ENCODE measurements at places on chromosomes 5 and 9. TPM values are rescaled to one million over a fixed set of nuclear protein-coding genes. Genes with fewer than 3 reads are reported as not detected.
A peak's percentile ranks its signal among the peaks of the same experiment; 100 is the strongest.

GRCh38 chr9:33354651-33355211, 47.6 kb downstream of the AQP7 start:
- no peaks in the 10 kb centered on the region for H3K4me1 ChIP-seq
- no peak overlapping the region for H3K27ac ChIP-seq
- H3K4me3 ChIP-seq, result no peak overlapping the region
- DNase-seq, result no peak
- no peaks in the 10 kb centered on the region for H3K36me3 ChIP-seq
- no peaks in the 10 kb centered on the region for H3K27me3 ChIP-seq

DNA sequence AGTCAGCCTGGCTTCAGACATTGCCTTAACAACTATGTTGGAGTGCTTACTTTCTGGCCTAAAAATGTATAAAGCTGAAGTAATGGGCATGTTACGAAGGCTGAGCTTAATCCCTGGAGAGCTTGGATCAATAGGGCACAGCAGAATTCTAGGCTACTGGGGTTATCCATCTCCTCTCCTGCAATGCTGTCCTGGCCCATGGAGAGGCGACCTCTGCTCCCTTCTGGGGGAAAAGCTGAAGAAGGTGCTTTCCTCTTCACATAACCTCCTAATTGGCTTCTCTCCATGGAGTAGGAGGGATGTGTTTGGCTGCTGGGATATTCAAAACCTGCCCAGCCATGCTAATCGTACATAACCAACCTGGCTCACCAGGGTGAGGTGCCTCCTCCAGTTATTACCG, 403.5 kb downstream of the DMRT2 start:
- no peaks in the 10 kb centered on the region for H3K4me1 ChIP-seq
- no peak overlapping the region for H3K27ac ChIP-seq
- H3K4me3 ChIP-seq, result no peak overlapping the region
- H3K36me3 ChIP-seq, result no peaks in the 10 kb centered on the region
- no peak for DNase-seq
- H3K27me3 ChIP-seq, result no peaks in the 10 kb centered on the region

DNA sequence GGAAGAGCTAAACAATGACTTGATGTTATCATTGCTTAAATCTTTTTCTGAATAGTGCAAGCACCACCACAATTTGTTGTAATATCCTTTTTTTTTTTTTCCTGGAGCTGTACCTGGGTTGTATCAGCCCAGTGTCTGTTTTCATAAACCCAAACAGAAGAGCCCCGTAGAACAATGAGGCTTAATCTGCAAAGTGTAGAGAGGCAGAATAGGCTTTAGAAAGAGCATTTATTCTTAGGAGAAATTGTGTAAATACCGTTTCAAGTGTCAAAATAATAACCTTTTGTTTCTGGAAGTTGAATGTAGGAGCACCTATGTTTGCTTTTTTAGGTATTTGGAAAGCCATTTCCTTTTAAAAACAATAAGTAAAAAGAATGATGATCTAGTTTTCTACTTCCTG, 26.4 kb downstream of the RGS7BP start:
- H3K4me3 ChIP-seq, result no peak overlapping the region
- no peak overlapping the region for H3K27ac ChIP-seq
- no peaks in the 10 kb centered on the region for H3K4me1 ChIP-seq
- no peaks in the 10 kb centered on the region for H3K36me3 ChIP-seq
- no peaks in the 10 kb centered on the region for H3K27me3 ChIP-seq
- DNase-seq, result no peak

- DNase-seq, result peak; percentile 84
- H3K27me3 ChIP-seq, result no peaks in the 10 kb centered on the region
Observed at GRCh38 chr5:172659909-172660628, 19.0 kb downstream of the NEURL1B start.

GRCh38 chr5:164255598-164256213, 750.3 kb downstream of the MAT2B start:
- no peak overlapping the region for H3K27ac ChIP-seq
- H3K27me3 ChIP-seq, result no peaks in the 10 kb centered on the region
- H3K36me3 ChIP-seq, result no peaks in the 10 kb centered on the region
- H3K4me3 ChIP-seq, result no peak overlapping the region

- no peak overlapping the region for H3K4me3 ChIP-seq
- DNase-seq, result no peak
- no peaks in the 10 kb centered on the region for H3K27me3 ChIP-seq
- H3K27ac ChIP-seq, result no peak overlapping the region
Observed at GRCh38 chr5:126674145-126674544, 73.4 kb downstream of the PHAX start.

DNA sequence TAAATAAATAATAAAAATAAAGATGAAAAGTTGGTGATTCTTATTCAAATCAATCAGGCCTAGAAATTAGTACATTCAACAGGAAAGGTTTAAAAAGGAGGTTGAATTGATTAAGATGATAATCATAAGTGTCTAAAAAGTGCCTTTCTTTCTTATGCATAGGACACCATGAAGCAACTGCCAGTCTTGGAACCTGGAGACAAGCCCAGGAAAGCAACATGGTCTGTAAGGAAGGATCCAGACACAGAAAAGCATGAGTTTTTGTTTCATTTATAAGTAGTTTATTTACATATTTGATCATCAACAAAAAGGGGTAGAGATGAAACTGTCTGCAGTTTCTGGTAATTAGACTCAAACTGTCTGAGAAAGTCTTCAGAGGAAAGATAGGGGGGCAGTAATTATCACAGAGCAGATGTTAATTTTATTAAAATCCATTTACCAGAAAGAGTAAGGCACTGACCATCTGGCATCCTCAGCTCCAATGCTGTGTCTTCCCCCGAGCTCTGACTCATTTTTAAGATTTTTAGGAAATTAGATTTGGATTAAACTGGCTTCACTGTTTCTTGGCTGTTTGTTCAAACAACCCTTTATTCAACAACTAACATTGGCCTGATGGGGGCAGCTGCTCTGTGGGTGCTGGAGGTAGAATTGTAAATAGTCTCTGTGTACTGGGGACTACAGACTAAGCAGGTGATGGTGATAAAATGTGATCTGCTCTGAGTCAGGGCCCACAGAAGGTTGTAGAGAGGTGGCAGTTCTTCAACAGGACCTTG, 2.7 kb downstream of the RABEPK start:
- DNase-seq, result no peak
- H3K27me3 ChIP-seq, result no peaks in the 10 kb centered on the region
- H3K27ac ChIP-seq, result no peak overlapping the region
- no peaks in the 10 kb centered on the region for H3K4me1 ChIP-seq
- no peak overlapping the region for H3K4me3 ChIP-seq

GRCh38 chr9:127424676-127424999, 456 bp downstream of the ZNF79 start:
- H3K27me3 ChIP-seq, result no peaks in the 10 kb centered on the region
- peak overlapping the region; percentile 85 for H3K4me3 ChIP-seq
- no peak for DNase-seq
- peaks cover 14% of the 10 kb centered on the region for H3K4me1 ChIP-seq
- no peaks in the 10 kb centered on the region for H3K36me3 ChIP-seq

DNA sequence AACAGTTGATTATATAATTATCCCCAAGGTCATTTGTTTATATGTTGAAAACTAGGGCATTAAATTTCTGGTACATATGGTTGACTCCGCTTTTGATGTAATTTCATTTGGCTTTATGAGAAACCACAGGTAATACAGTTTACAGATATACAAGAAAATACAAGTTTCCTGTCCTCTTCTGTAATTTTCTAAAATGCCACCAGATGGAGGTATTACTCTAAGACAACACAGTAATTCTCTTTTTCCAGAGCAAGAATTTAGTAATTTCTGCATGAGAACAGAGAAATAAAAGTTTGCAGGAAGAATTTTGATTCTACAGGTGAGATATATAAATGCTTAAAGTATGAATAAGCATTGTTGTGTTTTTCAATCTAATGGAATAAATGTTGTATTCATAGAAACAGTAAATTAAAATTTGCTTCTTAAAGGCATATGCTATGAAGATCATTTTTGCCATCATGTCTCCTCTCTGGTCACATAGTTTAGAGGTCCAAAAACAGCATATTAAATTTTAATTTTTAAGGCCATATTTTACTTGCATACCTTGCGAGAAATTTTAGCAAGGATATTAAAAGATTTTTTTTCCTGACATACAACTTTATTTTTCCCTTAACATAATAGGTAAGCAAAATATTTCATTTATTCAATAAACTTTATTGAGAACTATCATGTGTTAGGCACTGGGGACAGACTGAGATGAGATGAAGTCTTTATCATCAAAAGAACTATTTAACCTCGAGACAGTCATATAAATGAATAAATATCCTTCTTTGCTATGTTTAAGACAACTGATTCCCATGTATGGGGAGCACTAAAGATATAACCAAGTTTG, 22.7 kb downstream of the CHD1 start:
- no peaks in the 10 kb centered on the region for H3K36me3 ChIP-seq
- no peak for DNase-seq
- no peaks in the 10 kb centered on the region for H3K4me1 ChIP-seq
- H3K27ac ChIP-seq, result no peak overlapping the region
- H3K27me3 ChIP-seq, result no peaks in the 10 kb centered on the region

DNA sequence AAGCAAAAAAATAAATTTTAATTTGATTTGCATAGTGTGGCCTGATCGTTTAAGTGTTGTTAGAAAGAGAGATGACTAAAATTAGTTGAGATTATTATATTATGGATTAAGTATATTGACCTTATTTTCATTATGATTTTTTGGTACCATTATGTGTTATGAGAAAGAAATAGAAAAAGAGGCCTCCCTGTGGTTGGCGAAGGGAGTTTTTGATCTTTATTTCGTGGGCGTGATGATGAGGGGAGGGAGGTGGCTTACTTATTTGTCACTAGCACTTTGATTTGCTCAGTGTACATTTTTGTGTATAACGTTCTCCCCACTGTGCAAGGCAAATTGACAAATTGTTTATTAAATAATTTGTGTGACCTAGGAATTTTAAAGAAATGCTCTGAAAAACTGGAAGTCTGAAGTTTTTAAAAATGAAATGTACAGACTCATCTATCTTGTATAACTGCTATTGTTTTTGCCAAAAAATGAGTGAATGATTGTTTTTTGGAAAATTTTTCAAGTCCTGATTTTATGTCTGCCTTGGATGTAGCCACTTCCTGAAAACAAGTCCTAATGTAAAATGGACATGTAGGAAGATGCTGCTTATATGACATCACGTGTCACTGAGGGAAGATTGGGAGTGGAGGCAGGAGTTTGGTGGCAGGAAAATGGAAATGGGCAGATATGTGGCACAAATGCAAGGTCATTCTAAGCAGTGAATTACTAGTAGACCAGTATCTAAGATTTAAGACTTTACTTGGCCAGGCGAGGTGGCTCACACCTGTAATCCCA, 3.0 kb downstream of the DAPK1 start:
- H3K36me3 ChIP-seq, result no peaks in the 10 kb centered on the region
- peaks cover 3% of the 10 kb centered on the region for H3K4me1 ChIP-seq
- no peaks in the 10 kb centered on the region for H3K27me3 ChIP-seq
- no peak overlapping the region for H3K4me3 ChIP-seq
- H3K27ac ChIP-seq, result no peak overlapping the region

PCDHA7 gene
- 0.46 TPM for total RNA-seq

PAIP2 gene
- total RNA-seq, result 119 TPM

AMBP gene
- 0.23 TPM for total RNA-seq

TMOD1 gene
- total RNA-seq, result 7.0 TPM

Measured in prostate gland (tissue), 2 donors.